AG10803 (cell line): ENCODE measurements at places on chromosomes 3 and 15.

DNA sequence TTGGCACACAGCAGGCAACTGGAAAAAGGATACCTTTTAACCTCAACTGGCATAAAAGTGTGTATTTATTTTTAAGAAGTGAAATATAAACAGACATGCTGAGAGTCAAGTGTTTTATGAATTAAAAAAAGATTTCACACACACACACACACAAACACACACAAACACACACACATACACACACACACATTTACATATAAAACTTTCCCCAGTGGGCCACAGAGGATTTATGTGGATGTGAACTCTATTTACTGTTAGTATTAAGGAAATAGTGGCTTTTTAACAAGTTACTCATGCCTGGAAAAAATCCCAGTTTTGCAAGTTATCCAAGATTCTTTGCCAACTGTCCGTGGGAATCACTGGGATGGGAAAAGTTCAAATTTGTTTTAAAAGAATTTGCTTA is 725.9 kb upstream of the NR2F2 start:
- DNase-seq = peak; percentile 97

GRCh38 chr3:33914212-33914611 is 115.8 kb downstream of the PDCD6IP start:
- DNase-seq = no peak

- no peak for DNase-seq
These were observed 43.7 kb downstream of the EFCAB12 start for GRCh38 chr3:129384594-129385323.

GRCh38 chr3:189625071-189625470 is 6.1 kb upstream of the TP63 start:
- no peak for DNase-seq

GRCh38 chr3:29695643-29696198 is 414.9 kb downstream of the RBMS3 start:
- DNase-seq = peak; percentile 99

DNA sequence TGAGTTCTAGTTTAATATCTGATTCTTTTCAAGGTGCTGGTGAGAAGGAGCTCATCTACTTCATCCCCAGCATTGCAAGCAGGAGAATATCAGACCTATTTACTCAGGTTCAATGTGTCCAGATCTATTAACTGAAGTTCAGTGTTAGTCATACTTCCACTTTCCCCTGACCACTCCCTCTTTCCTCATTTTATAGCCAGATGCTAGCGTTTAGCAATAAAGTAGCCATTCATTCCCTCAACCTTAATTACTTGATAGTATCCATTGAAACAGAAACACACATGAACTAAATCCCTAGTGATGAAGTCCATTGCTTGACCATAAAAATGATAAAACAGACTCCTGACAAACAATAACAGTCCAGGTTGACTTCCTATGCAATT is 60.0 kb downstream of the RPL22L1 start:
- DNase-seq = peak; percentile 68

- DNase-seq = peak; percentile 55
These were observed 21.4 kb downstream of the EIF4E3 start for GRCh38 chr3:71703797-71704196.

- no peak for DNase-seq
These were observed 104.5 kb upstream of the SATB1 start for GRCh38 chr3:18529631-18530030.

DNA sequence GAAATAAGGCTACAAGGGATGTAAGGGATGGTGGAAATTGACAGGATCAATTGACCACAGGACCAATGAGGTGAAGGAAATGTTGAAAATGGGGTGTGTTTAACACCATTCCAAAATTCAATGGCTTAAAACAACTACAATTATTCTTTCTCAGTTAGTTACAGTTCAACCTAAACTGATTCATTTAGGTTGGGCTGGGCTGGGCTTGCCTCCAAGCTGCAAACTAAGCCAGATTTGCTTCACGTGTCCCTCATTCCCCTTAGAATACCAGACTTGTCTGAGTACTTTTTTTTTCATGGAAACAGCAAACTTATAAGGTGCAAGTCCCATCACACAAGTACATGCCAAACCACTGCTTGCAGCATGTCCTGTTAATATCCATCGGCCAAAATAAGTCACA is 280.1 kb downstream of the NEK10 start:
- DNase-seq = peak; percentile 11

GRCh38 chr3:148796799-148797198 is 30.8 kb upstream of the CPB1 start:
- no peak for DNase-seq

DNA sequence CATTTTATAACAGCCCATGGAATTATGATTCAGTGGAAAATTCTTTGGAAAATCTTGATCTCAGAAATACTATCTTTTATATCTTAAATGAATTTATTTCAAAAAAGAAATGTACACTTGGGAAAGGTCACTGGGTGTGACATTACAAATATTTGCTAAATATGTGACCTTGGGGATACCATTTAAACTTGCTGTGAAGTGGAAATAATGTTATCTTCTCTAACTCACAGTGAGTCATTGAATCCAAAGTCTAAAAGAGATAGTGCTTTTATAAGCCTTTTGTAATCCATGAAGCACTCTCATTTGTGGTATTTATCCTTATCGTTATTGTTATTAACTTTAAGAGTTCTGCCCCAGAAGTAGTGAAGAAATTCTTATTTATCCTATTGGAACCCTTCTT is 289.8 kb upstream of the SEMA6D start:
- no peak for DNase-seq

- DNase-seq = peak; percentile 78
These were observed 765 bp upstream of the MAPKAPK3 start for GRCh38 chr3:50616003-50616769.

- DNase-seq = no peak
These were observed 1.5 kb upstream of the EEFSEC start for GRCh38 chr3:128151758-128152274.

GRCh38 chr3:81760215-81760614 is 1.2 kb downstream of the GBE1 start:
- no peak for DNase-seq

- DNase-seq = no peak
These were observed 57.1 kb downstream of the LMLN start for GRCh38 chr3:198017090-198017489.

DNA sequence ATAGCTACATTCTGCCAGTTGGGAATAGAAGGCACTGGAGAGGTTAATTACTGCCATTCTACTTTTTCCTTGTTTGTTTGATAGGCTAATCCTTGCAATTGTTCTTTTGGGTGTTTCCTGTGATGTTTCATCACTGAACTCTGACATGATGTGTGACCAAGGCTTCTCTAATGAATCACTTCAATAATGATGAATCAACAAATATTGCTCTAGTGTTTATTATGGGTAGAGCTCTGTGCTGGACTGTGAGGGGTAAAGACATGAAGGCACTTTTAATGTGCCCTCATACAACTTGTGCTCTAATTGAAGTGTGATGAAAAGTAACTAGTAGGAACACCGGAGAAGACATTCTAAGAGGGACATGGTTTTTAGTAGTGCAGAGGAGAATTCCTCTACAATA is 233.6 kb downstream of the WDR72 start:
- no peak for DNase-seq

DNA sequence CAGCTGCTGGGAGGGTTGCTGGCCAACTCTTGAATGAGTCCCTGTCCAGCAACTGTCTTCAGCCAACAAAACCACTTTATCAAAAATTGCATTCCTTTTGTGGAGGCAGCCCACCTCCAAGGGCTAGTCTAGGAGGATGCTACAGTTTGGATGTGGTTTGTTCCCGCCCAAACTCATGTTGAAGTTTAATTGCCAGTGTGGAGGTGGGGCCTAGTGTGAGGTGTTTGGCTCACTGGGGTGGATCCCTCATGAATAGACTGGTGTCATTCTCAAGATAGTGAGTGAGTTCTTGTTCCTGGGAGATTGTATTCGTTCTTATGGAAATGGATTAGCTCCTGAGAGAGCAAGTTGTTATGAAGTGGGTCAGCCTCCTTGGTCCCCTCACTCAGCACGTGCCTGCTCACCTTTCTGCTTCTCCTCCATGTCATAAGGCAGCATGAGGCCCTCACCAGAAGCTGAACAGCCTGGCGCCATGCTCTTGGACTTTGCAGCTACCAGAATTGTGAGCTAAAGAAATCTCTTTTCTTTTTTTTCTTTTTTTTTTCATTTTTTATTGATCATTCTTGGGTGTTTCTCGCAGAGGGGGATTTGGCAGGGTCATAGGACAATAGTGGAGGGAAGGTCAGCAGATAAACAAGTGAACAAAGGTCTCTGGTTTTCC is 4.2 kb upstream of the RFC4 start:
- DNase-seq = no peak

- DNase-seq = no peak
These were observed 309.0 kb downstream of the ULK4 start for GRCh38 chr3:41652931-41653330.

DNA sequence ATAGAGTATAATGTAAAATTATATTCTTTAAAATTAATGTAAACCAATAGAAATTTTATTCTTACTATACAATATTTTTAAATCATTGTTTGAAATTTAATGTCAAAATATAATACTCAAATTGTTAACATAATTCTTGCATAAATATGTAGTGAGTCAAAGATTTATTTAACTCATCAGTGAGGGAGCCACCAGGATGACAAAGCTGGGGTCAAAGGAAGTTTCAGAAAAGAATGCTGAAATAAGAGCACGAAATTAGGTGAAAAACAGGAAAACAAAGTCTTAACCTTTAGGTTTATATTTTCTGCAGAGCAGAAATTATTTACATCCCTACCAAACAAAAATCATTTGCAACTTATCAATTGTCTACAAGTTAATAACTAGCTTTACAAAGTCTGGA is 74.1 kb downstream of the DIPK2A start:
- DNase-seq = no peak

GRCh38 chr3:19931767-19932188 is 2.2 kb downstream of the EFHB start:
- DNase-seq = no peak

- peak; percentile 36 for DNase-seq
These were observed 197.2 kb upstream of the RBMS3 start for GRCh38 chr3:29083676-29084075.
